Hematopoietic multipotent progenitor cell (in vitro differentiated cells): ENCODE measurements at places on chromosomes 6 and 20. TPM values are rescaled to one million over a fixed set of nuclear protein-coding genes. Genes with fewer than 3 reads are reported as not detected.
A peak's percentile ranks its signal among the peaks of the same experiment; 100 is the strongest.

GRCh38 chr20:44692932-44693480 lies 22.2 kb upstream of the CCN5 start:
- no peak for DNase-seq

GRCh38 chr20:25378189-25378883 lies 12.3 kb downstream of the ABHD12 start:
- DNase-seq, result no peak

DNA sequence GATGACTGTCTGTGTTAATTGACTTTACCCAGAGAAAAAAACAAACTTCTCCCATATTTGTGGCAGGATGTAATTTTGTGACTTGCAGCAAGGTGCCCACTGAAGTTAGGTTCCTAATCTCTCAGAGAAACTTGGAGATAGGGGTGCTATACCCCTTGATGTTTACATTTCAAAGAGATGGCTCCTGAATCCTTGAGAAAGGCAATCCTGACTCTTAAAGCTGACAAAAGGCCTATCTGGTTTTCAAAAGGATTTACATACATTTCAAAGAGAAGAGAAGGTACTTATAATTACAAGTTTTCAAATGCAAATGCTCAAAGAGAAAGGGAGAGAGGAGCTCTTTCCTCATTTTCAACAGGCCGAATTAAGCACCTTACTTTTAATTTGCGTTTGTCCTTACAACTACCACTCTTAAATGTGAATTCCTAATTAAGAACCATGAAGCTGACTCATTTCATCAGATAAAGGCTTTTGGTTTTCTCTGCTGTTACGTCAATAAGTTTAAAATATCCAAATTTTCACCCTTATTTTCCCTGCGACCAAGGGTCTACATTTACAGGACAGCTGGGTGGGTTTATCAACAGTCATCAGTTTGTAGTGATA lies 711.8 kb upstream of the MAP3K7 start:
- no peak for DNase-seq

GRCh38 chr6:31617010-31617409 lies 2.0 kb downstream of the AIF1 start:
- DNase-seq, result no peak

GRCh38 chr6:18464176-18464575 lies 77.0 kb downstream of the RNF144B start:
- no peak for DNase-seq

DNA sequence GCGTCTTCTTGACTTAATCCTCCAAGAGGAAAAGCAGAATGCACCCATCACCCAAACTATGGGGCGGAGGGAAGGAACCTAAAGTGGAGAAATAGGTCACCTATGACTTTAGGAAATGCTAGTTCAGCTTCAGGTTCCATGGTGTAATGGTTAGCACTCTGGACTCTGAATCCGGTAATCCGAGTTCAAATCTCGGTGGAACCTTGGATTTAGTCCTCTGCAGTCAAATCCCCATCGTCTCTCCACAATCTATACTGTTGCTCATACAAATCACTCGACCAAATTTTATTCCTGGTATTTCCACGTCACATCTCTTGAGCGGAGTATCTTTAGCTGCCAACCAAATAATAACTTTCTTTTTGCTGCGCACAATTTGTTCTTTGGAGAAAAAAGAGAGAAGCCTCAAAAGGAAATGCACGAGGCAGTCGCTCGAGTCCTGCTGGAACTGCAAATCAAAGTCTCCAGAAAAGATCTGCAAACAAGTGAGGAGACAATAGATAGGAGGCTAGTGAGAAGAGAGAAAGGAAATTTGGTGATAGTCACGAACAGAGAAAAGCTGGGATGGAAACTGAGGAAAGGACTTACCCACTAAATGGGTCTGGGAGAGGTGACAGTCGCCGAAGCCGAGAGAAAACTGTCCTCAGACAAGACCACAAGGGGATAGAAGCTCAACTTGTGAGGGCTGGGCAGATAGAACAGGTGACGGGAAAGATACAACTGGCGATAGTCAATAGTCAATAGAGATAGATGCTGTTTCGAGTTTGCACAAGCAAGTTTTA lies 16.6 kb downstream of the POM121L2 start:
- no peak for DNase-seq

GRCh38 chr6:34656378-34657036 lies 40.1 kb downstream of the ILRUN start:
- no peak for DNase-seq

DNA sequence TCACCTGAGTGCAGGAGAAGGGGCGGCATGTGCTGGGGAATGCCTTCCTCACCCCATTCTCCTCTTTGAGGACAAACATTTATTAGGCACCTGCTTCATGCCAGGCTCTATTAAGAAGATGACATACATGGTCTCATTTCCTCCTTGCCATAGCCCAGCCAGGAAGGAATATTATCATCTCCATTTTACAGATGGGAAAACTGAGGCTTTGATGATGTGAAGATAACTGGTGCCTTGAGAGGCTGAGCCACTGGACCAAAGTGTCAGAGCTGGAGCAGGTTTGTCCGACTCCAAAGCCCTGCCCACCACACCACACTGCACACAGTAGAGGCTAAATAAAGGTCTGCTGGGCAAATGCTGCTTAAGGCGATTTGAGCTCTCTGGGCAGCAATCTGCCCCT lies 37.2 kb downstream of the FAM110A start:
- no peak for DNase-seq

DNA sequence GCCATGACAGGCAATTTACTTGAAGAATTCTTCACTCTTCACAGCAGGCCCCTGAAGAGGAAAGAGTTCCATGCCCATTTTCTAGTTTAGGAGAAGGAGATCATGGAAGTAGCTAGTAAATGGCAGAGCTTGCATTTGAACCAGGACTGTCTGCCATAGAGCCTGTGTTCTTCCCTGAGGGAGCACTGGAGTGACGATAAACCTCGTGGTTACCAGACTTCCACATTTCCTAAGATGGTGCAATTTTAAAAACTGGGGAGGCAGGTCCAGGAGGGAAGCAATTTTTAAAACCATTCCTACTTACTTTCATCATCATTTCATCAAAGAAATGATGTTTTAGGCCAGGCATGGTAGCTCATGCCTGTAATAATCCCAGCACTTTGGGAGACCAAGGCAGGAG lies 36.8 kb downstream of the STK35 start:
- DNase-seq, result no peak

DNA sequence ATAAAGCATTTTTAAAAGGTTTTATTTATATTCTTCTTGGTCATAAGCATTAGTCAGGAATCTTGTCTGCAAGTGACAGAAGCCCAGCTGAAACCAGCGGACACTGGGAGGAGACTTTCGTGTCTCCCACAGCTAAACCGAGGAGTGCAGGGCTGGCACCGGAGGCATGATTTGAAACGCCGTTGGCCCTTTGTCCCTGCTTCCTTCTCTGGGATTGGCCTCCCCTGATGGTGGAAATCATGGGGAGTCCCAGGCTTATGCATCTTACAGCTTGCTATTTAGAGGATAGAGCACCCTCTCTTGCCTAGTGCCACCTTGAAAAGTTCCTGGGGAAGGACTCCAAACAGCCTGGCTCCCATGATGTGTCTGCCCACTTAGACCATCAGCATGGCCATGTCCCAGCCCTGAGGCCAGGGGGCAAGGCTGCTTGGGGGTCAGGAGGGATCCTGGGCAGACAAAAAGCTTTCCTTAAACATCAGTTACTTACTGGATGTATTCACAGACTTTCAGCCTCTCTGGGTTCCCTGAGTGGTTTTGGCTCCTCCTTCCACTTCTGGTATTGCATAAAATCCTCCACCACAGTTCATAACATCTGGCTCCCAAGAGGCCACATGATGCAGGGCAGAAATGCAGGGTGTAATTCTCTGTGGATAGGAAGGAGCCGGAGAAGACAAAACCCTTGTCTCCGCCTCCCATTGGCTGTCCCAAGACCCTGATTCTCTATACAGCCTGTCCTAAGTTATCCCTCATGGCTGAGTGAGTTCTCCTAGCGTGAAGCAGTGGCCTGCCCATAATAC lies 49.3 kb upstream of the INSM1 start:
- DNase-seq, result no peak

GRCh38 chr6:79137671-79138070 lies 59.6 kb upstream of the PHIP start:
- DNase-seq, result no peak

GRCh38 chr6:158808941-158809678 lies 10.1 kb downstream of the EZR start:
- no peak for DNase-seq

DNA sequence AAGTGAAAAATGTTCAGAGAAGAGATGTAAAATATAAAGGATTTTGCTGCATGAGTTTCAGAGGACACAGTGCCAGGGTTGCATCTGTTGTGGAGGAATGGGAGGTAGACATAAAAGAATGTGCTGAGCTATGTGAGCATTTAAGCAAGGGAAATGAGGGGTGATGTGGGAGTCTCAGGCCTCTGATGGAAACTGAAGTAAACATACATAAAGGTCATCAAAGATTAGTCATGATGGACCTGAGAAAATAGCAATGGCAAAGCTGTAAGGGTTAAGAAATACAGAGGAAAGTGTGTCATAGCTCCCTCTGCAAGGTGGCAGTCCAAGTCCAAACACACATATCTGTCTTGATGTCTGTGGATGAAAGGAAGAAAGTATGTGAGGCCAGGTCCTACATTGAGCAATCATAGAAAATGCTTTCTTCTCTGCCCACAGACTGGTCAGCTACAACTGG lies 306.6 kb upstream of the ECI2 start:
- no peak for DNase-seq

DNA sequence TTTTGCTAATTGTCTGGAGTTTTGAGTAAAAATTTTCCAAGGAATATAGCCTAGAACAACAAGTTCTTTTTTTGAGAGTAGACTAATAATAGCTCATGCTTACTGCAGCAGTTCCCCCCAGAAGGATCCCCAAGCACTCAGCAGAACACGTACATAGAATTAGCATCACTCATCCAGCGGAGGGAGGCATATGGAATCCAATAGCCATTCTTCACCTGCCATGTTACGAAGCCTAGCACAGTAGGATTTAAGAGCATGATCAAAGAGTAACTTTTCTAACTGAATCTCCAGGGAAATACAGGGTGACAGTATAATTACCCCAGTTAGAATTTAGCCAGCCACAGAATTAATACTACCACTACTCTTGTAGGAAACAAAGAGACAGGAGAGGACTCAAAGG lies 511.7 kb upstream of the NOX3 start:
- DNase-seq, result no peak

DNA sequence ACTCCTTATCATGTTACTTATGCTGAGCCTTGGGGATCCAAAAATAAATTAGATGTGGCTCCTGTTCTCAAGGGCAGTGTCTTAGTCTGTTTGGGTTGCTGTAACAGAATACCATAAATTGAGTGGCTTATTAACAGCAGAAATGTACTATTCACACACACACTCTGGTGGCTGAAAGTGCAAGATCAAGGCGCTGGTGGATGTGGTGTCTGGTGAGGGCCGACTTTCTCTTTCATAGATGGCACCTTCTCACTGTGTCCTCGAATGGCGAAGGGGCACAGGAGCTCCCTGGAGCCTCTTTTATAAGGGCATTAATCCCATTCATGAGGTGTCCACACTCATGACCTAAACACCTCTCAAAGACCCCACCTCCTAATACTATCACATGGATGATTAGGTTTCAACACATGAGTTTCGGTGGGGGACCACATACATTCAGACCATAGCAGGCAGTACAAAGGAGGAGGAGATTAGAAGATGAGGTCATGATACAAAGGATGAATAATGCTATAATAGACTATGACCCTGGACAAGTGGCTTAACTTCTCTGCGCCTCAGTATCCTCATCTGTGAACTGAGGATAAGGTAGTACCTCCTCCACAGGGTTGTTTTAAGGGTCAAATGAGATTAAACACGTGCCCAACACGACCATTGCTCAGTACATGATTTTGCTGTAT lies 34.1 kb downstream of the RPP40 start:
- no peak for DNase-seq

DNA sequence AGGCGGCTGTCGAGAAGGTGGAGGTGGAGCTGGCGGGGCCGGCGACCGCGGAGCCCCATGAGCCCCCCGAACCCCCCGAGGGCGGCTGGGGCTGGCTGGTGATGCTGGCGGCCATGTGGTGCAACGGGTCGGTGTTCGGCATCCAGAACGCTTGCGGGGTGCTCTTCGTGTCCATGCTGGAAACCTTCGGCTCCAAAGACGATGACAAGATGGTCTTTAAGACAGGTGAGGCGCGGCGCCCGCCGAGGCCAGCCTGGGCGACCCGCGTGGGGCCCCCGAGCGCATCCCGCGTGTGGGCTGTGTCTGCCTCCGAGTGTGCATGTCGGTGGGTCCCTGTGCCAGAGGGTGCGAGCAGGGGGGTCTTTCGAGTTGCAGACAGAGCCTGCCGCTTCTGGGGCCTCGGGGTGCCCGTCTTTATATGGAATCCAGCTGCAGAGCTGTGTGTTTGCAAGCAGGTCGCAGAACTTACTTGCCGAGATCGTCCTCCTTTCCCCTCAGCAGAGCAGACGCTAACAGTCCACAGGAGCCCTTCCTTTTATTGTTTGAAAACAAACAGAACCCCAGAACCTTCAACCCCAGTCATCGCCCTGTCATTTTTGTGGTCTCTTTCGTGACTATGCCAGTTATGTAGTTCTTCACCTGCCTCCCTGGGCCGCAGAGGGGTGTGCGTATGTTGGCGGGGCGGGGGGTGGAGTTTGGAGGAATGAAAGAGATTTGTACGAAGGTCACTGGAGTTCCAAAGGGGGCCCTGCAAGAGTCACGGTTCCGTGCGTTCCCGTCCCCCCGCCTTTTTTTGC lies 766 bp downstream of the SLC16A10 start:
- DNase-seq, result peak; percentile 35

- no peak for DNase-seq
Observed at GRCh38 chr6:124432620-124433019, 529.6 kb upstream of the RNF217 start.

DNA sequence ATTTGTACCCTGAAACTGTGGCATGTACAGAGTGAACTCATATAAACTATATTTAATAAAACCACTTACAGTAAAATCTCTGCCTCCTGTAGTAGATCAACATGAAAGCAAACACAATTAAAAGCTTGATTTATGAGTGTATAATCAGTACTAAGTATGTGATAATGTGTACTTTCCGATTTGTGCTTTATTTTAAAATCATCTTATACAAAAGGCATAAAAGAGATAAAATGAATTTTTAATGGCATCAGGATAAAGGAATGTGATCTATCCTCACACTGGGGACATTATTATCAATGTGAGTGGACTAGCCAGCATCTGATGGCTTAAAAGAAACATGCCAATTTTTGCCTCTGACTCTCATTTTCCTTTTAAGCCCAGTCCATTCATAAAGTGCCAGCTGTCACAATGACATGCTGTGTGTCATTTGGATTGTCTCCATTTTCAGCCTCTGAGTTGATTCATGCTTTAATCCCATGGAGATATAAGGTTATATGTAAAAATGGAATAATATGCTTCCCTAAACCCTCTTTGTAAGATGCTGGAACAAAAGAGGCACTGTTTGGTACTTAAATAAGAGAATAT lies 831.6 kb upstream of the EYS start:
- no peak for DNase-seq

CDSN gene
- under 0.01 TPM for total RNA-seq

HRH3 gene
- not detected for total RNA-seq

HAO1 gene
- total RNA-seq, result not detected

KCNK16 gene
- not detected for total RNA-seq

ACTL10 gene
- 6.2 TPM for total RNA-seq

BMP2 gene
- 0.27 TPM for total RNA-seq

NEDD9 gene
- total RNA-seq, result 4.6 TPM

BTNL2 gene
- total RNA-seq, result not detected

PAK1IP1 gene
- total RNA-seq, result 4.0 TPM
